ENCODE measurements at places on chromosomes 11 and 22.

- no peak for DNase-seq
Observed at GRCh38 chr11:2691991-2692875, 7.6 kb downstream of the KCNQ1OT1 start.

GRCh38 chr11:68505596-68505995, 45.0 kb downstream of the PPP6R3 start:
- DNase-seq, result no peak

DNA sequence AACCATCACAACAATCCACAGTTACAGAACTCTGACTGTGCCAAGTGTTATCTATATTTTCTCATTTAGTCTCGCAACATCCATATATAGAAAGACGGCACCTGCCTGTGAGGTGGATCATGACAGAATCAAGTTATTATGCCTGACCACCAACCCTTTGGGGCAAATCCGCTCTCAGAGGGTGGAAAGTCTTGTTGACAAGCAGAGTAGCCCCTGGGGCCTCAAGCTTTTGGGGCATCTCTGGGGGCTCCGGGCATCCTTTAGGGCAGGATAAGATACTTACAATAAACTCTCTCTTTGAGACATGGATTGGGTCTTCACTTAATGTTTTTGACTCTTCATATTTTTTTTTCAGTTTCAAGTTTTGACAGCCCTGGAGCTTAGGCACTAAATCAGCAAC, 150.5 kb upstream of the NAV2 start:
- DNase-seq, result no peak

DNA sequence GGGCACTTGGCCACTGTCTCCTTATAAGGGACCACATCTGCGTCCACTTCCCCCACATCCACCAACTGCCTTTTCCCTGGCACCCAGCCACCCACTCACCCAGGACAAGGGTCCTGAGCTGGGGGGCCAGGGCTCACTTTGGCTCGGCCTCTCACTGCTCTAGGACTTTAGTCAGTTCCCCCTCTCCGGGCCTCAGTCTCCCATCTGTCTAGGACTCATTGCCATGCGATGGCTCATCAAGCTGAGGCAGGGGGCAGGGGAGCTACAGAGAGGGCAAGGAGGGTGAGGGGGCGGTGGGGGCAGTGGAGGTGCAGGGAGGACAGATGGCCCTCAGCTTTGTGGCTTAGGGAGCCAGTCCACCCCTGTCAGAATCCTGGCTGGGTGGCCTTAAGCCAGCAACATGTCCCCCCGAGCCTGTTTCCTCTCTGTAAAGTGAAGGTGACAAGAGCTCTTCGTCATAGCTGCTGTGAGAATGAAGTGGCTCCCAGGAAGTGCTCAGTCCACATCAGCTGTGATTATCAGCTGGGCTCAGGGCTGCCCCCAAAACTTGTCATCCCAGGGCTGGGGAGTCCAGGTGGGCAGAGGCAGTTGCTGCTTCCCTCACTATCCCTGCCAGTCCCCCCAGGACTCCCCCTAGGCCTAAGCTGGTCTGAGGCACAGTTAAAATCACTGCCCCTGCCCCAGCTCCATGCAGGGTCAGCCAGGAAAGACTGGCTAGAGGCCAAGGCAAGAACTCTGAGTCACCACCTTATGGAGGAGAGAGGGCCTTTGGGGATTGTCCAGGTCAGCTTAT, 14.9 kb downstream of the RAC2 start:
- no peak for DNase-seq

GRCh38 chr22:46654927-46655595, 34.9 kb downstream of the GRAMD4 start:
- DNase-seq, result no peak

- no peak for DNase-seq
Observed at GRCh38 chr11:47383071-47383470, 4.7 kb upstream of the SPI1 start.

DNA sequence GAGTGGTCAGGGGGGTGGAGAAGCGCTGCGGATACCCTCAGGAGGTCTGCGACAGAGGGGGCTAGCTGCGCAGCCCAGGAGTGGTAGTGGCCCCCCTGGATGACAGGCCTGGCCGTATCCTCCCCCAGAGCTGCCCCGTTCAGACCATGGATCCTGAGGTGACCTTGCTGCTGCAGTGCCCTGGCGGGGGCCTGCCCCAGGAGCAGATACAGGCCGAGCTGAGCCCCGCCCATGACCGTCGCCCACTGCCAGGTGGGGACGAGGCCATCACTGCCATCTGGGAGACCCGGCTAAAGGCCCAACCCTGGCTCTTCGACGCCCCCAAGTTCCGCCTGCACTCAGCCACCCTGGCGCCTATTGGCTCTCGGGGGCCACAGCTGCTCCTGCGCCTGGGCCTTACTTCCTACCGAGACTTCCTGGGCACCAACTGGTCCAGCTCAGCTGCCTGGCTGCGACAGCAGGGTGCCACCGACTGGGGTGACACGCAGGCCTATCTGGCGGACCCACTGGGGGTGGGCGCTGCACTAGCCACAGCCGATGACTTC, 505 bp downstream of the NUDT22 start:
- no peak for DNase-seq

- DNase-seq, result no peak
Observed at GRCh38 chr11:44575288-44575672, 9.8 kb downstream of the CD82 start.

- no peak for DNase-seq
Observed at GRCh38 chr22:23233752-23234408, 53.6 kb downstream of the BCR start.

GRCh38 chr11:125454047-125454446, 42.0 kb downstream of the FEZ1 start:
- DNase-seq, result no peak

GRCh38 chr22:24827296-24827695, 21.3 kb downstream of the SGSM1 start:
- no peak for DNase-seq

- no peak for DNase-seq
Observed at GRCh38 chr22:46849101-46849500, 86.7 kb downstream of the TBC1D22A start.

GRCh38 chr11:1653541-1654387, 24.2 kb downstream of the KRTAP5-5 start:
- DNase-seq, result no peak

DNA sequence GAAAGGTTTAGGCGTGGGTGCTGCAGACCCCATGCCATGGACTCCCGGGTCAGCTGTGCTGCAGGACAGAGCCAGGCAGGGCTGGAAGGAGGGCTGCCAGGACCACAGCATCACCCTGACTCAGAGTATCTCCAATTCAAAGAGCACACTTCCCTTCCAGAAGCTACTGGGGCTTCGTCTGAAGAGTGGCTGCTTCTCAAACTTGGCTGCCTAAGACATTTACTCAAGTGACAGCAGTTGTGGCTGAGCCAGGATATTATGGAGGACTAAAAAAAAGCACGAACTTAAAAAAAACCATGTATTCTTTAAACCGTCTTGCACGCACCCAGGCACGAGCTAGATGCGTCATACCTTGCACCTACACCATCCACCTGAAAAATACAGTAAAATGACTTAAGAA, 13.0 kb upstream of the BID start:
- DNase-seq, result no peak
